ENCODE measurements at places on chromosomes 4 and X.

DNA sequence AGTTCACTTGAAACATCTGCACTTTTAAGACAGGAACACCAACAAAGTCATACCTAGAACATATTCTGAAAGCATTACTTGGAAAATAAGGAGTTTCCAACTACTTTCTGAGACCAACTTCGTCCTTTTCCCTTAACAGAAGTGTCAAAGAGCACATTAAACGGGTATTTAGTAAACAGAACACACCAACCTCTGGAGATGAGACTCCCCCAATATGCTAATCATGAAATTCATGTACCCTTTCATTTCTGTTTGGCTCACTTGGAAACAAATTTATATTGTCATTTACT lies 69.2 kb downstream of the NOCT start:
- no peak for DNase-seq

GRCh38 chr4:72568959-72569718 lies at the start of gene ADAMTS3:
Gene ADAMTS3, minus strand, starts transcription at chr4:72569221. Its CDS starts 459 bp downstream, at chr4:72568762.
- no peak for DNase-seq

GRCh38 chr4:182194091-182194824 lies 48.9 kb upstream of the TENM3 start:
- DNase-seq, result no peak

DNA sequence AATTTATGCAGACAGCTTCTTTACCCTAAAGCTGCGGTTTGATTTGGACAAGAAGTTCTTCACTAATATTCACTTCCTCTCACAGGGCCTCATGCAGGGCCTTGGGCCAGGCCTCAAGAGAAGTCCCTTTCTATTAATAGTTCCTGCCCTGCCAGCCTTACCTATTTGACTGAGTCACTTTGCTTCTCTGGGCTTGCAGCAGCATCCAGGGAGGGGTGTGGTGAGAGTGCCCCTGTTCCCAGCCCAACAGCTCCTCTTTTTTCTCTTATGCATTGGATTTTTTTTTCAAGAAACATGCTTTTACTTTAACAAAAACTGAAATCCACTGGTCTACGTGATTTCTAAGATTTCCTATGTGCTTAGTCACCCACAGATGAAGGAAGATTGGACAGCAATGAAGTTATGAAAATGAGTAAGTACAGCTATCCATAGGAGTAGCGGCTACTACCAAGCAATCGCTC lies 26.7 kb downstream of the FAM156B start:
- DNase-seq, result peak; percentile 63

DNA sequence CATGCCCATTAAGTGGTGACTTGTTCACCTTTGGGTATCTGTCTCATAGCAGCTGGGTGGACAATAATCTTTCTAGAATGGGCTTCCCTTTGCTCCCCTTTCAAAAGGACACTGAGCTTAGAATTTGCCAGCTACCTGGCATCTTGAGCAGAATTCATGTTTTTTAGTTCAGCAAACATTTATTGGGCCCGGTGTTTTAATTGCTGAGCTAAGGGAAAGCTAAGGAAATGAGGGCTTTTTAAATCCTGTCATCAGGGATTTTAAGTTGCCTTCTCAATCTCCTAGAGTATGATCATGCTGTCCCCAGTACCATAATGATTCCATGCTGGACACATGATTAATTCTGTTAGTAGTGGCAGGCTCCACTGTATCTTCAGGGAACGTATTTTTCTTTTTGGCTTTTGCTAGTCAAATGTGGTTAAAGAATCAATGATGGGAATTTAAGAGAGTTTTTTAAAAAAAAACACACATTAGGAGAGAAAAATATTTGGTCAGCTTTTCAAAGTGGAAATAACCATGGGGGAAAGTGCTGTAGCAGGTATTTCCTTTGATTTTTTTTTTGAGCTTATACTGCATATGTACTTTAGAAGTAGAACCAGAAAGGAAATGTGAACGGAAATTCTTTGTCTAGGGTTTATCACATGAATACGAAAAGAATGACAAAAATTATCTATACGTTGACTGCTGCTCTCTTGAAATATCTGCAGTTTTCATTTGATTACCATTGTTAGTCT lies 208.9 kb downstream of the CLCN4 start:
- no peak for DNase-seq

DNA sequence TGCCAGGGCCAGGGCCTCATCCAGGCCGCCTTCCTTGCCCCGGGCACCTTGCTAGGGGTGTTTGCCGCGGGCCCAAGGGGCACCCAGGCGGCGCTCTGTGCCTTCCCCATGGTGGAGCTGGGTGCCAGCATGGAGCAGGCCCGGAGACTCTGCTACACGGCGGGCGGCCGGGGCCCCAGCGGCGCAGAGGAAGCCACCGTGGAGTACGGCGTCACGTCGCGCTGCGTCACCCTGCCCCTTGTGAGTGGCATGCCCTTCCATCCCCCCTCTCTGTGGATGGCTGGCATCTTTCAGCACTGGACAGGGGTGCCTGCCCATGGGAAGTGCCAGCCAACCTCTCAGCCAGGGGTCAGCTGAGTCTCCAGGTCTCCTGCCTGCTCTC lies 3.6 kb downstream of the PLXNB3 start:
- no peak for DNase-seq

- no peak for DNase-seq
Measured at GRCh38 chrX:107197319-107197718, 8.9 kb downstream of the NUP62CL start.

- no peak for DNase-seq
Measured at GRCh38 chrX:109409181-109409580, 72.7 kb downstream of the GUCY2F start.

DNA sequence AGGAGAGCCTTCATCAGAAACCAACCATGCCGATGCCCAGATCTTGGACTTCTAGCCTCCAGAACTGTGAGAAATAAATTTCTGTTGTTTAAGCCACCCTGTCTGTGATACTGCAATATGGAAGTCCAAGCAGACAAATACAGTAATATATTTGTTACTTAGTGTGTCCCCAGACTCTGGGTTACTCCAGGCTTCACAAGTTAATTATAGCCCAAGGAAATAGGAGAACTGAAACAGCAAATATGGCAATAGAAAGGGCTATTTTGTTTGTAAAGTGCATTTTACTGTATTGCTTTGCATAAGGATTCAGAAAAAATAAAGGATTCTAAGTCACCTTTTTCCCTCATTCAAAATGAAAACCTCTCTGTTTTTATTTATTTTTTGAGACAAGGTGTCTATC lies 15.7 kb downstream of the TIGD4 start:
- no peak for DNase-seq

GRCh38 chrX:43500246-43500645 lies 155.9 kb upstream of the MAOA start:
- DNase-seq, result no peak

DNA sequence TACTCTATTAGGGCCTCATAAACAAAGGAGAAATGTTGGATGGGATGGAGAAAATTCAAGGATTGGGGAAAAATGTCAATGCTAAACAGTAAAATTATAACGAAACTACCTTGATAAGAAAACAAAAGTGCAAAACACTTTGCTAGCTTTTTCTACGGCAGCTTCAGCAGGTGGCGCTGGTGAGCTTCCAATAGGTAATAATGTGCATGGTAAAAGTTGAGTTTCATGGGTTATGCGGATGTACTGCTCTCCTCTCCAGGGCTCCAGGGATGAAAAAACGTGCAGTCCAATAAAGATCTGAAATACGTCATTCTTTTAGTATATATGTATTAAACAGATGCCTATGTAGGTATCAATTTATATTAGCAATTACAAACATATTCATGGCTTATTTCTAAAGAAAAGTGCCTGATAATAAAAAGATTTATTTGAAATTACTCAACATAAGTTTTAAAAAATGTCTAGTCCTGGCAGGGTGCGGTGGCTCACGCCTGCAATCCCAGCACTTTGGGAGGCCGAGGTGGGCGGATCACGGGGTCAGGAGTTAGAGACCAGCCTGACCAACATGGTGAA lies 239.6 kb downstream of the GRXCR1 start:
- DNase-seq, result no peak
